Fibroblast of lung (primary cell): ENCODE measurements at places on chromosomes 3 and 15. TPM values are rescaled to one million over a fixed set of nuclear protein-coding genes. Genes with fewer than 3 reads are reported as not detected.

DNA sequence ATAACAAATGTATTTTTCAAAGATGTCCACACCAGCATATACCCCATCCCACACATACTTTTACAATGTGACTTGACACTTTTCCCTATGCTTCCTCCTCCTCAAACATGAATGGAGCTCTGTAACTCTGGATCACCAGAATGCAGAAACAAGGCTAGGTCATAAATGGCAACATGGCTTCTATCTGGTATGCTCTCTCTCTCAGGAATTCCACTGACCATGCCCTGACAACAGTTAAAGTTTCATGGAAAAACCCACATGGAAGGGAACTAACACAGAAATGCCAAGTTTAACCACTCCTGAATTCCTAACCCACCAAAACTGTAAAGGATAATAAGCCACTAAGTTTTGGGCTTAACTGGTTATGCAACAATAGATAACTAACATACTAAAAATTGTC, 19.9 kb downstream of the MYO9A start:
- no peak overlapping the region for H3K27ac ChIP-seq
- no peak overlapping the region for H3K4me3 ChIP-seq
- H3K4me1 ChIP-seq, result no peaks in the 10 kb centered on the region
- no peaks in the 10 kb centered on the region for H3K36me3 ChIP-seq
- no peak for DNase-seq
- H3K27me3 ChIP-seq, result no peaks in the 10 kb centered on the region

DNA sequence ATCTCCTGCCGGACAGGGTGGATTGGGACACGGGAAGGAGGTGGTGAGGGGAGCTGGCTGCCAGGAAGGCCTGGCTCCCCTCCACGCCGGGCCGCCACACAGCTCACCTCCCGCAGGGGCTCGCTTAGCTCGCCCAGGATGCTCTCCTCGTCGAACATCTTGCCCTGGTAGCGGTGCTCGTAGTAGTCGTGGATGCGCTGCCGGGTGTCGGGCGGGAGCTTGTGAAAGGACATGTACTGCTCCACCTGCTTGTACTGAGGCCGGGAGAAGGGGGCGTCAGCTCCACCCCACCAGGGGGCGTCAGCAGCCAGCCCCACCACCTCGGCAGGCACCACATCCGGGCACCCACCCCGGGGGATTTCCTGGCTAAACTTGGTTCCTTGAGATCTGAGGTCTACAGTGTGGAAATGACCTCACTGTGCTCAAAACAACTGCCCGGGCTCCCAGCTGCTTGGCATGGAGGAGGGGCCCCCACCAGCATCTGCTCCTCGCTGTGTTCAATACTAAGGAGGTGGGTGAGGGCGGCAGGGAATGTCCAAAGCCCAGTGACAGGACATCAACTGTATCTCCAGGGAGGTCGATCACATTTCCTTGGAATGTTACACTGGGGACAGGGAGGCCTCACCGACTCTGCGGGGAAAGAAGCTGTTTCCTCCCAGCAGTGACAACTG, 43.4 kb downstream of the HCN4 start:
- H3K36me3 ChIP-seq, result no peaks in the 10 kb centered on the region
- H3K4me1 ChIP-seq, result no peaks in the 10 kb centered on the region
- H3K27ac ChIP-seq, result no peak overlapping the region
- H3K4me3 ChIP-seq, result no peak overlapping the region

- no peaks in the 10 kb centered on the region for H3K36me3 ChIP-seq
- no peak for DNase-seq
- peak overlapping the region; percentile 83 for H3K27ac ChIP-seq
- H3K27me3 ChIP-seq, result no peaks in the 10 kb centered on the region
These were observed 176.6 kb downstream of the KLHL25 start for GRCh38 chr15:85618228-85618505.

- H3K27ac ChIP-seq, result no peak overlapping the region
- H3K27me3 ChIP-seq, result no peaks in the 10 kb centered on the region
- no peaks in the 10 kb centered on the region for H3K4me1 ChIP-seq
- no peak for DNase-seq
- H3K4me3 ChIP-seq, result no peak overlapping the region
These were observed 8.6 kb downstream of the NCEH1 start for GRCh38 chr3:172702256-172702655.

DNA sequence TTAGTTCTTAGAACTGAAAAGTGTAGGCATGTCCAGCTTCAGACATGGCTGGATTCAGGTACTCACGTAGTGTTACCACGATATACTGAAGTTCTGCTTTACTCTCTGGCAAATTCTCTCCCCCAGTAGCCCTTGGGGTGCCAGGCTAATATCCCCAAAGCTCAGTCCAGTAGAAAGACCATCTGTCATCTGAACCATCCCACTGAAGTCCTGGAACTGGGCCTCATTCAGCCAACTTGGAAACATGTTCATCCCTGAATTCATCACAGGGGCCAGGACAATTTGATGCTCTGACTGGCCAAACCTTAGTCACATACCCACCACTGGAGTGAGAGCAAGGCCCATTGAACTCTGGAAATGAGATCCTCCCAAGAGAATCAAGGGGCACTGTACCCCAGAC, 8.2 kb downstream of the EFCC1 start:
- H3K27me3 ChIP-seq, result peaks cover 7% of the 10 kb centered on the region
- peaks cover 5% of the 10 kb centered on the region for H3K4me1 ChIP-seq
- no peak for DNase-seq
- H3K36me3 ChIP-seq, result no peaks in the 10 kb centered on the region

- no peak overlapping the region for H3K4me3 ChIP-seq
- DNase-seq, result no peak
- no peak overlapping the region for H3K27ac ChIP-seq
- H3K36me3 ChIP-seq, result no peaks in the 10 kb centered on the region
- peaks cover 16% of the 10 kb centered on the region for H3K27me3 ChIP-seq
These were observed 8.2 kb downstream of the GP5 start for GRCh38 chr3:194390835-194391234.

- peak; percentile 76 for DNase-seq
- no peaks in the 10 kb centered on the region for H3K27me3 ChIP-seq
- H3K4me1 ChIP-seq, result no peaks in the 10 kb centered on the region
- no peaks in the 10 kb centered on the region for H3K36me3 ChIP-seq
- no peak overlapping the region for H3K27ac ChIP-seq
These were observed 26.9 kb downstream of the PIERCE2 start for GRCh38 chr15:55434989-55435825.

GRCh38 chr3:87088993-87089841, 98.3 kb upstream of the VGLL3 start:
- peak overlapping the region; percentile 67 for H3K4me3 ChIP-seq
- no peaks in the 10 kb centered on the region for H3K36me3 ChIP-seq
- DNase-seq, result peak; percentile 91
- peak overlapping the region; percentile 69 for H3K27ac ChIP-seq
- no peaks in the 10 kb centered on the region for H3K27me3 ChIP-seq

DNA sequence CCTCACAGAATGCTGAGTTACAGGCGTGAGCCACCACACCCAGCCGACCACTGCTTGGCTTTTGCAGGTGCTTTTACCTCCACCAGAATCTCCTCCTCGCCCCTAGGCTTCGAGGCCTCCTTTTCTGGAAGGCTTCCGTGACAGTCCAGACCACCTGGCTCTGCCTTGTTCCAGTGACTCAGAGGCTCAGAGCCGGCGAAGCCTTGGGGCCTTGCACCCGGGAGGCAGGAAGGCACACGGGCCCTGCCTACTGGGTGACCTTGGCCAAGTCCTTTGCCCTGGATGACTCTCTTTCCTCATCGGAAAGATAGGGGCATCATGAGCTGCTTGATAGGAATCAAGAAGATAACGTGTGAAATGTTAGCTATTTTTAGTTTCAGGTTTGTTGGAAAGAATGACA, 31.3 kb upstream of the FURIN start:
- DNase-seq, result no peak
- no peaks in the 10 kb centered on the region for H3K36me3 ChIP-seq
- H3K27me3 ChIP-seq, result no peaks in the 10 kb centered on the region

DNA sequence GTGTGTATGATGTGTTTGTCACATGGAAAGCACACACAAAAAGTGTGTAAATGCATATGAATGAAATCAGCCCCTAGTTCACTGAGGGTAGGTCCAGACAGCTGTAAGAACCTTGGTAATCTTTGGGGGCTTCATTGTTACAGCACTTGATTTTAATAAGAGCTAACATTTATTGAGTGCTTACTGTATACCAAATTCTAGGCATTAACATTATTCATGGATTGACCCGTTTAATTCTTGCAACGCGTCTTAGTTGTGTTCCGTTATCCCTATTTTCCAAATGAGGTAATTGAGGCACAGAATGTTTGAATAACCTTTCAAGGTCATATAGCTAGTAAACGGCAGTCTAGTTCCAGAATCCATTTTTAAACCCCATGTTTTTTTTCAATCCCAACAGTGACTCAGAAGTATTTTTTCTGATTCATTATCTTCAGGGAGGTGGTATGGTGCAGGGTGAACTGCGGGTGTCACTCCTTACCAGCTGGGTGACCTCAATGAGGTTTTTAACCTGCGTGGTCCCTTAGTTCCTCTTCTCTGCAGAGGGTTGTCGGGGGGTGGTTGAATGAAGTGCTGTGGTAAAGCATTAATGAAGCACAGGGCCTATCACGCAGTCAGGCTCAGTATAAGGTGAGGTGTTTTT, 14.2 kb downstream of the RAB8B start:
- peak; percentile 70 for DNase-seq
- H3K4me1 ChIP-seq, result peaks cover 7% of the 10 kb centered on the region
- no peaks in the 10 kb centered on the region for H3K27me3 ChIP-seq
- H3K36me3 ChIP-seq, result no peaks in the 10 kb centered on the region
- no peak overlapping the region for H3K27ac ChIP-seq

GRCh38 chr15:77544162-77544561, 88.5 kb downstream of the LINGO1 start:
- H3K27me3 ChIP-seq, result no peaks in the 10 kb centered on the region
- peaks cover 17% of the 10 kb centered on the region for H3K4me1 ChIP-seq
- H3K27ac ChIP-seq, result no peak overlapping the region
- no peak for DNase-seq
- no peaks in the 10 kb centered on the region for H3K36me3 ChIP-seq

DNA sequence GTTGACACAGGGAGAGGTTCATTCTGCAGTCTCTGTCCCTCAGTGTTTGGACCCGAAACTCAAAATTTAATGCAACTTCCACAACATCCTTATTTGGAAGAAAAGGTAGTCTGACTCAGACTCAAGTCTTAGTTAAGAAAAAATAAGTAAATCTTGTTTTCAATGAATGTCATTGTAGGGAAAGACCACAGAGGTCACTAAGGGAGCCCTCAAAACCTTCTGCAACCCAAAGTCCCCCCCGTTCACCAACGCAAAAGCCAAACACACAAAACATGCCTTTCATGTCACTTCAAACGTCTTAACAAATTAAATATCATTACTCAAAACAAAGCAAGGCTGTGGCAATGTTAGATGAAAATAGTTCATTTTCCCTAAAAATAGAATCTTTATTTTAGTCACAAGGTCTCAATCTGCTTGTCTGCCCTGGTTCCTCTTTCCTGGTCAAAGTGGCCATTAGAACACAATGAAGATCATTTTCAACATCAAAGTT, 20.9 kb upstream of the SSUH2 start:
- no peaks in the 10 kb centered on the region for H3K36me3 ChIP-seq
- H3K4me1 ChIP-seq, result no peaks in the 10 kb centered on the region
- no peak overlapping the region for H3K27ac ChIP-seq

- H3K4me1 ChIP-seq, result no peaks in the 10 kb centered on the region
- no peak overlapping the region for H3K4me3 ChIP-seq
- no peak for DNase-seq
- no peaks in the 10 kb centered on the region for H3K36me3 ChIP-seq
- no peak overlapping the region for H3K27ac ChIP-seq
These were observed 41.8 kb downstream of the AQR start for GRCh38 chr15:34927726-34928125.

DNA sequence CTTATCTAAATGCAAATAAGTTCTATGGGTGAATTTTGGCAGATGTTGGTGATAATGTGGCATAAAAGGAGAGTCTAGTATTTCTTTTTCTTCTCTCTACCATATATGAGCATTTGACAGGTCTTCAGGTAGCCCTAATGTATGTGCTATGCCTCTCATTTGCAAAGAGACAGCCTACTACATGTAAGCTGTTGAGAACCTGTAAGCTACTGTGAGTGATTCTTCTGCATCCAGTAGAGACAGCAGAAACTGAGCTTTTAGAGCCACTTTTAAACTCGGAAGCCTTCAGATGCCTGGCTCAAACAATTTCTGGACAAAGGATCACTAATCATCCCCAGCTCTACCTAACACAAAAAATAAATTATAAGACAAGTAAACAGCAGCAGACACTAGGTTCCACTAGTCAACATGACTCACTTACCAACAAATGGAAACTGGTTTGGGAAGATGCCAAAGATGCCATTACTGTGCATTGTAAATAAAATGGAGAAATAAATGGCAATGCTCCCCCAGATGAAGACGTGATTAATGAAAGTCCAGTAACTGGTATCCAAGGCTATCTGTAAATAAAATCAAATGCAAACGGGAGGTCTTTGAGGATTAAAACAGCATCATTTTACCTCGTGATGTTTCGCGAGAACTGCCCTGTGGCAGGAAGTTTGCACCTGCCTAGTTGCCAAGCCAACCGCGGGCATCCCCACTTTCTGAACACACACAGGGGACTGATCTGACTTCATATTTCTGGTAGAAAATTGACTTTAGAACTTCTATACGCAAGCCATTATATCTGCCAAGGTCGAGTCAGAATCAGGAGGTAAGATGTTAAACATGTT, 245.3 kb downstream of the DTWD1 start:
- no peaks in the 10 kb centered on the region for H3K27me3 ChIP-seq
- DNase-seq, result no peak
- peaks cover 6% of the 10 kb centered on the region for H3K4me1 ChIP-seq

DNA sequence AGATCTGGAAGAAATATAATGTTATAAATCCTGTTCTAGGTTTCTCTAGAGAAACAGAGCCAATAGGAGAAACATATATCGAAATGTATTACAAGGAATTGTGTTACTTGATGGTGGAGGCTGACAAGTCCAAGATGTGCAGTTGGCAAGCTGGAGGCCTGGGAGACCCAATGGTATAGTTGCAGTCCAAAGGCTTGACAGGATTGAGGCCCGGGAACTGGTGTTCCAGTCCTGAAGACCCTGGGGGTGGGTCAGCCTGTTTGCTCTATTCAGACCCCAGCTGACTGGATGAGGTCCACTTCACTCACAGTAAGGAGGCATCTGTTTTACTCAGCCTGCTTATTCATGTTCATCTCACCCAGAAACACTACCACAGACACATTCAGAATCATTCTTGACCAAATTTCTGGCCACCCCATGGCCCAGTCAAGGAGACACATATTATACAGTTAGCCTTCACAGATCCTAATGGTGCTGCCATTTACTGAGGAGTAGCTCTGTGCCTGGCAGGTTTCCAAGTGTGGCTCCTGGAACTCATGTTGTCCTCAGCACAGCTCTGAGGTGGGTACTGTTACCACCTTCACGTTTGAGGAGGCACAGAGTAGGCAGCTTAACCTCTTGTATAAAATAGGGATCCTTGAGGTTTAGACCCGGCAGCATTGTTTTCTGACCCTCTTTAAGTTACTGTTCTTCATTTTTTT, 3.7 kb downstream of the TRAK1 start:
- peaks cover 5% of the 10 kb centered on the region for H3K4me1 ChIP-seq
- H3K36me3 ChIP-seq, result peaks cover 2% of the 10 kb centered on the region
- H3K4me3 ChIP-seq, result no peak overlapping the region
- no peak for DNase-seq

- no peak overlapping the region for H3K4me3 ChIP-seq
- H3K27ac ChIP-seq, result no peak overlapping the region
- H3K27me3 ChIP-seq, result no peaks in the 10 kb centered on the region
- H3K36me3 ChIP-seq, result no peaks in the 10 kb centered on the region
- no peaks in the 10 kb centered on the region for H3K4me1 ChIP-seq
These were observed 57.2 kb downstream of the IL16 start for GRCh38 chr15:81253846-81254245.

SCN5A gene
- total RNA-seq, result 0.50 and 0.77 TPM in 2 replicates

TATDN2 gene
- total RNA-seq, result 9.0 and 12.4 TPM in 2 replicates

SH3BP5 gene
- total RNA-seq, result 8.2 and 12.9 TPM in 2 replicates

BFSP2 gene
- not detected in 2 replicates for total RNA-seq
